Caki2 (cell line): ENCODE measurements at places on chromosomes 1 and 21.
A peak's percentile ranks its signal among the peaks of the same experiment; 100 is the strongest.

- no peak for DNase-seq
These were observed 7.4 kb downstream of the PIGM start for GRCh38 chr1:160024195-160024905.

DNA sequence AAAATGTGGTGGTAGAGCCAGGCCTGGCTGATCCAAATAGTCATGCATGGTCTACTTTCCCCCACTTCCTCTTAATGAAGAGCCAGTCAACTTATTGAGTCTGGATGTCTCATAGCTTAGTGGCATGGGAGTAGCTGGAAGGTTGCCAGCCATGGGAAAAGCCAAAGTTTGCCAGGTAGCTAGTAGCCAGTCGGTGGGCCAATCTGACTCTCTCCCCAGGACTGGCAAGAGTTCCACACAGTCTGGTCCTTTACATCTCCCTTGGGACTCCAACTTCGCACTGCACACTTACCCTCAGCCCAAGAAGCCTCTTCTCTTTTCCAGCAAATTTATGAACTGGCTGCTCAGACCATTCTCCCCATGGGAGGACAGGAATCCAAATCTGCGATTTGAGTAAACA, 8.3 kb downstream of the WARS2 start:
- peak; percentile 10 for DNase-seq

GRCh38 chr21:26826801-26827200, 18.4 kb downstream of the ADAMTS1 start:
- DNase-seq: no peak

GRCh38 chr1:104648269-104648691, 898.6 kb downstream of the AMY1C start:
- peak; percentile 56 for DNase-seq

- no peak for DNase-seq
These were observed 195.0 kb downstream of the KCNK2 start for GRCh38 chr1:215277532-215277931.

DNA sequence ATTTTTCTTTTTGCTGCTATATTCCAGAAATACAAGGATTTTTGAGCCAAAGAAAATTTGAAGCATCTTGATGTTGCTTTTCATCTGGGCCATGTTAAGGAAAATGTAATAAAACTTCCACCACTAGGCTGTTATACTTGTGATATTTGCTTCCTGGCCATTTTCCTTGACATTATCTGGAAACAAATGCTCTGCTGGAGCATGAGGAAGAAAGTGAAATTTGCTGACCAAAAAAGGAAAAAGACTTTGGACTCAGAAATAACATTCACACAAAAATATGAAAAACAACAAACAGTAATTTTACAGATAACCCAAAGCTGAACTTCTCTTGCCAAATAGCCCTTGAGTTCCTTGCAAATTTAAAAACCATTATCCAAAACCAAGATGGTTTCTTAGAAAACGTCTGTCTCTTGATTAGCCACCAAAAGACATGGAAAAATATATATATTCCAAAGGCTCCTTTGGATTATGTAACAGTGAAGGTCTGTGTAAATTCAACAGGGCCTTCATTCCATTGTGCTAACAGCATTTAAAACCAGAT, 344.5 kb downstream of the LMX1A start:
- no peak for DNase-seq

GRCh38 chr1:5974631-5975030, 17.6 kb downstream of the NPHP4 start:
- no peak for DNase-seq

GRCh38 chr1:187310038-187310631, 481.4 kb downstream of the PLA2G4A start:
- no peak for DNase-seq

DNA sequence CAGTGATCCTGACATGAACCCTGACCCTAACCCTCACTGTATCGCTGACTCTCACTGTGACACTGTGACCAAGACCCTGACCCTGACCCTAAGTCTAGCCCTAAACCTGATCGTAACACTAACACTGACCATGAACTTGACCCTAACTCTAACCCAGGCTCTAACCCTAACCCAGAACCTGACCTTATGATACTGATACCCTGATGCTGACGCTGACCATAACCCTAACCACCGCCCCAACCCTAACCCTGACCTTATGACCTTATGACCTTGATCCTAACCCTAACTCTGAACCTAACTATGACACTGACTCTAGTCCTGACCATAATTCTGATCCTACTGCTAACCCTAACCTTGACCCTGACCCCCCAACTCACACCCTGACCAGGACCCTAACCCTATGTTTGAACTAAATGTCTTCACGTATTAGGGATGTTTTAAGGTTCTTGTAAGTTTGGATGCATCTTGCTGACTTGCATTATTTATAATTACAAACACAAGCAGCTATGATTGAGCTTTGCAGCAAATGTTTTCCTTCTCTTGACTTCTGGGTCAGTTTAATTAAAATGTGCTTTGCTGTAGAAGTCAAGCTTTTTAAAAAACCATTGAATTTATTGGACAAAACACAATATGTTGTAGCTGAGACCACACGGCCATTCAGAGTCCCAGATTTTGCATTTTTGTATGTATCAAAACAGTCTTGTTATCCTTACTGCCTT, 23.9 kb upstream of the PRSS38 start:
- no peak for DNase-seq

GRCh38 chr1:227424953-227425352, 106.7 kb upstream of the CDC42BPA start:
- DNase-seq: no peak

DNA sequence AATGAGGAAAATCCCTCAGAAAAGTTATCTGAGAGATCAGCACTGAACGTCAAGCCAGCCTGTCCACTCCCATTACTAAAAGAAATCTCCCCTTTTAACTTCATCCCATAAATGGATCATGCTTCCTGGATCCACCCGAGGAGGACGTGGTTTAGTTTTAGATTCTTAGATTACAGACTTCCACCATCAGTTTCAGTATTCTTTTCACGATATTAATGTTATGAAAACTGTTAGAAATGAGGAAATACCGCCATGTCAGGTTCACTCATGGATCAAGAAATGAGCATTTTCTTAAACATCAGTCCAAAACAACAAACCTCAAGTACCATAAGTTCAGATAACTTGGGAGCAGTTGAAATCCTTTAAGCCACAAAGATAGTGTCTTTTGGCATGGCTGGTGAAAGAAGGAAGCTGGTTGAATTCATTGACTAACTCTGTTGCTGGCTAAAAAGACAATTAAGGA, 49.8 kb downstream of the NFIA start:
- DNase-seq: no peak

DNA sequence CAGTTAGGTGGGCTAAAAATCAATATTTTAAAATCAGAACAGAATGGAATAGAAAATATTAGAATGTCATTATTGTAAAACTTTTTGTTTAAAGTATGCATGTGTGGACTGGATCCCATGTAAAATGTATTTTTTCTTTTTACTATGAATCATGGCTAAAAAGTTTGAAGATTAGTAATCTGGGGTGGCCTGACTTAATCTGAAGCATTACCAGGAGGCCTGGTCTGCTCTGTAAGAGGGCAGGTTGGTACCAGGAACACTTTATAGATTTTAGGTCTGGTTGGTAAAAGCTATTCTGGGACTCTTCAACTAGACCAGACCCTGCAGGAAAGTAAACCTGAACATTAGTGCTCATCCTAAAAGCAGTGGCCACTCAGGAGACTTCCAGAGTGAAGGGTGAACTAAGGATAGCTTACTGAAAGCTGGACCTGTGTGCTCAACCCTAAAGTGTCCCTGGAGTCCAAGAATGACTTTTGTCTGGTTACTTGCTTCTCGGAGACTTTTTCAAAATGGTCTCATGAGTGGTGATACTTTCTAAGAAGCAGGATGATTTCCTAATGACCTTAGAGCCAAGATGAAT, 16.5 kb downstream of the RGL1 start:
- DNase-seq: no peak

DNA sequence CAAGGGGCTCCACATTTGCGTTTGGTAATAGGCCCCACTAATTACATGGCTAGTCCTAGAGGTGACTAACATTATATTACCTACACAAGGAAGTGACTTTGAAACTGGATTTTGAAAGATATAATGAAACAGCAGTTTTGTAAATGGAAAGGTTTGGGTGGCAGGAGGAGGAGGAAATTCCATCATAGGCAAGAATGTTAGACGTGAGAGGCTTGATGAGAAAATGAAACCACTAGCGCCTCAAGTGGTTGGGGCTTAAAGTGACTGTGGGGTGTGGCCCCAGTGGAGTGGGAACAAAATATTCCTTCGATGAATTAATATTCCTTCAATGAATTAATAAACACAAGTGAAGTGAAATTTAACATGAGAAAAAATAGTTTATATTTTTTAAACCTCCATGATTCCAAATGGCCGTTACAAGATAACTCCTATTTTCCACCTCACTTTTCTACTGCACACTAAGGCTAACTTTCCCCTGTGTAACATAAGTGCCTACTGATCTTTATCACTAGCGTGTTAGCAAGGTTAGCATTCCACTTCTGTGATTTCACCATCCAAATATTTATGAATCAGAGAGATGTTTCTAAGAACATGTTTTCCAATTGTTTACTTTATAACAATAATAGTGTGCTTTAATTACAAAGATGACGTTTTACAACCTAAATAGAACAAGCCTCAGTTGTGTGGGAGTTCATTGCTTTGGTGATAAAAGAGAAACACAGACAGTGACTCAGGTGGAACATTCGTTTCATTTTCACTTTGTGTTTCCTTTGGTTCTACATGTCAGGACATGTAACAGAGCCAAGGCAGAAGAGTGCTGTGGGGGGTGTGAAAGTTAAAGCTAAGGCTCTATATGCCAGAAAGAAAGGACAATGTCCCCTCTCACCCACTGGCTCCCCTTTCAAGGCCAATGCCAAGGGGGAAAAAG, 12.5 kb upstream of the ATF3 start:
- DNase-seq: peak; percentile 96

- DNase-seq: peak; percentile 76
These were observed 28.4 kb downstream of the TRIM45 start for GRCh38 chr1:117093091-117093534.

GRCh38 chr1:48996311-48996710, 219.6 kb upstream of the BEND5 start:
- no peak for DNase-seq

DNA sequence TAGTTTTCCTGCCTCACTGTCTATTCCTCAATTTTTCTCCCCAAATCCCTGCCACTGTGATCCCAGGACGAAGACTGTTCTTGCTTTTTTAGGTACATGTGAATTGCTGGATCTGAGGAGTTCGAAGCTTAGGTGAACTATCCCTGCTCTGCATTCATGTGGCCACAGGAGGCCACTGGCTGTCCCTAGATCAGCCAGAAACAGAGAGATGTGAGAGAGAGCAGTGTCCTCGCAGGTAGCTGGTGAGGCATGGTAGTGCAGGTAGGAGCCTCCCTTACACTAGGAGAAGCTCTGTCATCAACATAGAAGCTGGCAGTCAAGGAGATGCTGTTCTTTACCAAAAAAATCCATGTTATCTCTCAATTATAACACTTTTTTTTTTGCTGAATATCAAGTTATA, 71.5 kb downstream of the USP24 start:
- peak; percentile 10 for DNase-seq

DNA sequence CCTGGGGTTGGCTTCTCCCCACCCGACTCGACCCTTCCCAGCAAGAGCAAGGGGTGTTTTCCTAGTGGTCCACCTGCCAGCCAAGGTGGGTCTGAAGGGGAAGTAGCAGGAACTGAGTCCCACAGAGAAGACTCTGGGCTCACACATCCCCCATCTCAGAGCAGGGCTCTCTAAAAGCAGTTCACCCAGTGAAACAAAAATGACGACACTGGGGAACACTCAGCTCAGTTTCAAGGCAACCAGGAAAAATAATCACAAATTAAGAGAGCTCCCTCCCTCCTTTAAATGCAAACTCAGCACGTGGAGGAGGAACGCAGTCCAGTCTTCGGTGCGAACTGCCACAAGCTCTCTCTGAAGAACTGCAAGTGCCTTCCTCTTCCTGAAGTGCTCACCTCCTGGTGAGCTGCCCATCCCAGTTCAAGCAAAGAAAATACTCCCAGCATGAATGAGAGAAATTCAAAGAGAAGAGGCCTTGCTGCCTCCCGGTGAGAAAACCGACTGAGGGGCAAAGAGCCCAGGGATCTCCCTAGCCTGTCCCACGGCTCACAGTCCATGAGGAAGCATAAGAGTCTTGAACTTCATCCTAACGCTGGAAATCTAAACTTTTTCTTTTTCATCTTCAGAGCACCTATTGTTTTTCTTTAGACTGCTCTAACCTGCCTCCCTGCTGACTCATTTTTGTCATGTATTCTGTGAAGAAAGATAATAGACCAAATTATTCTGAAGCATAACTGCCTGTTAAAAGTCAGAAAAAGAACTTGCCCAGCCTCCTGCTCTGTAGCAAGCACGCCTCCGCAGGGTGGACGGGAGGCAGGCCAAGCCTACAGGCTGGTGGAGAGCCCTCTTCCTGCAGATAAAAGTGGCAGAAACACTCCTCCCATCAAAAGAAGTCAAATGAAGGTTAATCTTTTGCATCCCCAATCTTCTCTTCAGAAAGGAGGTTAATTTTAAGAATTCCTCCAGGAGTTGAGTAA, 281.4 kb downstream of the HHIPL2 start:
- DNase-seq: no peak

- peak; percentile 64 for DNase-seq
These were observed 1.3 kb downstream of the RIT1 start for GRCh38 chr1:155909894-155910293.

- no peak for DNase-seq
These were observed 38.7 kb upstream of the BECN2 start for GRCh38 chr1:241918879-241919278.

DNA sequence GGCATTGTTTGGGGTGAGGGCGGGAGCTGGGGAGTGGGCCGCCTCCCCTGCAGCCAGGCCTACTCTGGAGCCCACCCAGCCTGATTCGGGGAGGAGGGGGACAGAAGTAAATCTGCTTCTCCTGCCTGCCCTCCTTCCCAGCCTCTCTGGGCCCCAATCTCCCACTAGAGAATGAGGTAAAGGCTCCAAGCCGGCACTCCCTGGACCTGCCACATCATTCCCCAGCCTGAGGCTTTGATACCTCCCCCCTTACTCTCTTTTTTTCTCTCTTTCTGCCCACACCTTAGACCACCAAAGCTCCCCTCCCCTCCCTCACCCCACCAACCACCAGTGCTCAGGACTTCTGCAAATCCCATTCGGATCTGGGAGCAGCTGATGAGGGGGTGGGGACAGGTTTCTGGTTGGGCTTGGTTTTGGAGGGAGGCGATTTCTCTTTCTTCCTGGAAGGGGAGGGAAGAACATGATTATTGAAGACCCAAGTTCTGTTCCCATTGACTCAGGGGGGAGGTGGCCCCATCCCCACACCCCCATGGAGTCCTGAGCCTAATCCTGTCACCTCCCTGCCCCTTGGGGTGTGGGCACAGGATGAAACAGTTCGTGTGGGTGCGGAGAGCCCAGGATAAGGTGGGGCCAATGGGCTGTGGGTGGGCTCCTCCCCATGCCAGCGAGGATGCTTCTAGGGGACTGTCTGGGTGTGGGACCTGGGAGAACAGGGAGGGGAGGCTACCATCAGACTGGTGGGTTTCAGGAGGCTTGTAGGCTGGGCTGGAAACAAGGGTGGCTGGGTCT, 1.3 kb downstream of the MAP7D1 start:
- DNase-seq: no peak

GRCh38 chr1:220031287-220031686, 15.0 kb downstream of the EPRS1 start:
- DNase-seq: no peak

- no peak for DNase-seq
These were observed 51.3 kb downstream of the RHOU start for GRCh38 chr1:228786361-228787129.

GRCh38 chr1:9319789-9320519, 27.3 kb downstream of the SPSB1 start:
- DNase-seq: no peak
